ENCODE measurements at places on chromosomes 1 and 21.

DNA sequence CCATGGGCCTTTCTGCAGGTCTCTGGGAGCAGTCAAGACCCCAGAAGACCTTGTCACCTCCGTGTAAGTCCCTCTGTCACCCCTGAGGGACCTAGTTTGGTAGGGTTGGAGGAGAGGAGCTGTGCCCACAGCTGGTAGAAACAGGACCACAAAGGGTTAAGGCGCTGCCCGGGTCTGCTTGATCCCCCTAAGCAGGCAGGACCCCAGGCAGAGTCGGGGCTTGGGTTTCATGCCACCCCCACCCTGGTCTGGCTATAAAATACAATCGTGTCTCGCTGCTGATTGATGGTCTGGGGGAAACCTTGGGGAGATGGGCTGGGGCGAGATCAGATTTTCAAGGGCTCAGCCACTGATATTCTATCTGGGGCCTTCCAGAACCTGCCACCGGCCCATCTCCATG is 50.9 kb downstream of the TAS1R2 start:
- DNase-seq, result no peak

DNA sequence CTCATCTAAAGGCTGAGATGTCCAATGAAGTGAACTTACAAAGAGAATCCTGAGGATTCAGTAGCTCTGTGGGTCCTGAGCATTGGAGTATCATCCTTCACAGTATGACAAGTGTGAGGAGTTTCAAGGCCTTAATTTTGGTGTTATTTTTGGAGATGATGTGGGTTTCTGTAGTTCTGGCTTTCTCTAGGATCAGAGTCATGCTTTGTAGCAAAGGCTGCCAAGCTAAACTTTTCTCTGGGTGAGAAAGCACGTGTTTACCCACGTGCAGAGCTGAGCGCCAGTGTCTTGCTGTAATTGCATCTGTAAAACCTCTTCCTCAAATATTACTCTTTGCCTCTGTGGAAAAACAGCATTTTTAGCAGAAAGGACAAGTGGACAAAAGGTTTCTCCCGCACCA is 387.8 kb upstream of the LYPLAL1 start:
- DNase-seq, result no peak

GRCh38 chr1:24963099-24963872 is 33.2 kb upstream of the RUNX3 start:
- no peak for DNase-seq

- no peak for DNase-seq
These were observed 668 bp upstream of the PADI4 start for GRCh38 chr1:17307329-17307728.

- no peak for DNase-seq
These were observed at the start of gene TMEM51 for GRCh38 chr1:15153184-15153841. Gene TMEM51, plus strand, starts transcription at chr1:15153747. Its CDS starts 61,341 bp downstream, at chr1:15215088.

DNA sequence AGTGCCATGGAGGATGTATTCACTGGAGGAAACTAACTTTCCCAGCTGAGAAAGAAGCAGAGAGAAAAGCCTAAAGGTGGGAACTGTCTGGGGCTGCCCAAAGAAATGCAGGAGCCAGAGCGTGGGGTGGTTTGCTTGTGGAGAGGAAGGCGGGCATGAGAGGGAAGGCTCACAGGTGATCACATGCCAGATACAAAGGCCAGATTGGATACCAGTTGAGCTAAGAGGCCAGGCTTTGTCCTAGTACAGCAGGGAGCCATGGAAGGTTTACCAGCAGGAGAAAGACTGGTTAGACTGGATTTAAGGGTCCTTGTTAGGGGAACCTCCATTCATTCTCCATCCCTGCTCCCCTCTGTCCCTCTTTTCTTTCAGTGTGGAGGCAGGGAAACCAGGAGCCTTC is 66.4 kb downstream of the BEND5 start:
- DNase-seq, result no peak

- no peak for DNase-seq
These were observed 43.1 kb upstream of the COX20 start for GRCh38 chr1:244792188-244792850.

GRCh38 chr1:232477728-232478127 is 152.2 kb downstream of the SIPA1L2 start:
- DNase-seq, result peak; percentile 76

DNA sequence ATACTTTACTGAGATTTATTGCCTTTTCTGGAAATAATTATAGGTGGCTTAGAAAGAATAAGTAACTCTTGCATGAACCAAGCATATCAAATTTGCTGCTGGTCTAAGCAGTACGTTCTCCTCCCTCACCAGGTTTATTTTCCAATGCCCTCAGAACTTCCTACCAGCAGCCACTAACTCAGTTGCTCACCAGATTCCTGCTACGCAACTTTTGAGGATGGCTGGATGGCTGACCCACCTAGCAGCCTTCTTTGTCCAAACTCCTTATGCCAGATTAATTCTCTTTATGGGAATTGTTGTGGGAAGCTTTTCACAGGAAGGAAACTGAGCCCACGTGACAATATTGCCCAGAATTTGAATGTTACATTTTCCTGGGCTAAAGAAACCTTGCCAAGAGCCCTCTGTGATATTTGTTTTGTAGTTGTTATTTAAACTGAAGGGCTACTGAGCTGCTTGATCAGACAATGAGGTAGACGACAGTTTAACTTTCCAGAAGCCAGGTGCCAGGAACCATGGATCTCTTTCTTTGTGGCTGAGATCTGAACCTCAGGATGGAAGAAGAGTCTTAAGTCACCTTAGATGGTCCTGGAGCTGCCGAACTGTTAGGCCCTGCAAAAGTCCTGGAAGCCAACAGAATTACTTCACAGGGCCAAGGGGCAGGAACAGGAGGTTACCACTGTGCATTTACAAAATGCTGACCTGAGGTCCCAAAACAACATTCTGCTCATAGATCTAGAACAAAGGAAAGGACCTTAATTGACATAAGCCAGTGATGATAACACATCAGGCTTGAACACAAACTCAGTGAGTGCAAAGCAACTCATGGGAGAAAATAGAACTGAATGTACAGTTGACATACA is 85.5 kb upstream of the ATP1A1 start:
- no peak for DNase-seq

- DNase-seq, result no peak
These were observed 71.7 kb downstream of the SEC16B start for GRCh38 chr1:177897998-177898654.

GRCh38 chr1:42674214-42674613 is 8.0 kb upstream of the YBX1 start:
- DNase-seq, result no peak

- DNase-seq, result no peak
These were observed 22.6 kb upstream of the FCGR2A start for GRCh38 chr1:161482610-161483009.

DNA sequence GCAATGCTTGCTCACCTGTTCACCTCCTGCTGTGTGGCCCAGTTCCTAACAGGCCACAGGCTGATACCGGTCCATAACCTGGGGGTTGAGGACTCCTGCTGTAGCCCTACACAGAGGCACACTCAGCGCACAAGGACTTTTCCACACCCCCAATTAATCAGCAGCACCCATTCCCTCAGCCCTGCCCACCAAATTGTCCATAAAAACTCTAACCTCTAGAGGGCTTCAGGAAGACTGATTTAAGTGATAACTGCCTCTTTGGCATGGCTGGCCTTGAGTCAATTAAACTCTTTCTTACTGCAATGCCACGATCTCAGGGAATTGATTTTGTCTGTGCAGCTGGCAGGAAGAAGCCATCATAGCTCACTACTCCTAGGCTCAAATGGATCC is 71.3 kb upstream of the MUTYH start:
- DNase-seq, result no peak

DNA sequence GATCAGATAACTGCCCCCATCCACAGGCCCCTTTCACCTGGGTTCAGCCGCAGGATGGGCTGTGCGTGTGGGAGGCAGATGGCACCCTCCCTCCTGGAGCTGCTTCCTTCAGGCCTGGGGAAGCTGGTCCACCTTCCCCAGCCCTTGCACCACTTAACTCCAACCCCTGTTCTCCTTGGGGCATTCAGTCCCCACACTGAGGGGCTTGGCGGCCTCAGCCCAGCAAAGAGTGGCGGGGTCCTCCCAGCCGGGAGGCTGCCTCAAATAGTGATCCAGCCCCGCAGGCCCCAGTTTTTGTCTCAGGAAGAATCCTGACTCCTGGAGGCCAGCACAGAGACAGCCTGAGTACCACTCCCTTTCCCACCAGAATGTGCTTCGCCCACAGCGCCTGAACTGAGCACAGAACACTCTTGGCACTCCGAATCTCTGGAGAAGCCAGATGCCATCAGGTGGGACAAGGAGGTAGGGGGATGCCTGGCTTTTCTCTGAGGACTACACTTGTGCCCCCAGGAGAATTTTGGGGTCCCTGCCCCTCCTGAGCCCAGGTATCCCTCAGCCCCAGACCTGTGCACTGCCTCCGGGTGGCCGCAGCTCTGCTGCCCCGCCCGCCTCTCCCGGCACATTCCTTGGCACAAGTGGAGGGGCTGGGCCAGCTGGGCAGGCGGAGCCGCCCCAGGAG is 936 bp downstream of the PAQR6 start:
- no peak for DNase-seq

DNA sequence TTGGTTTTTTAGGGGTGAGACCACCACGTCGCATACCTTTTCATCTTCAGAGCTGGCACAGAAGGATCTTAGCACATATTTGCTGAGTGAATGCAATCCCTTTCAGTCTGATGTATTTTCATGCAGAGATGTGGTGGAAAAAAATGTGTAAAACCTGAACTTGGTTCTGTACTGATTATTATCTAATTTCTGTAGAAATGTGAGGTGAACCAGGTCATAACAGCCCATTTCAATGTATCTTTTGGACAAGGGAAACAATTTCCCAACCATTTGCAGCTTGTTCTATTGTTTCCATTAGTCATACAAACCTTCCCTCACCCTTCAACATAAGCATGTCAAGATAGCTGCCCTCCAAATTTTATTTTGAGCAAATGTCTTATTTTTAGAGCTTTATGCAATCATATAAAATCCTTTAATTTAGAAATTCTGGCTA is 46.8 kb upstream of the RUNX1 start:
- DNase-seq, result no peak

DNA sequence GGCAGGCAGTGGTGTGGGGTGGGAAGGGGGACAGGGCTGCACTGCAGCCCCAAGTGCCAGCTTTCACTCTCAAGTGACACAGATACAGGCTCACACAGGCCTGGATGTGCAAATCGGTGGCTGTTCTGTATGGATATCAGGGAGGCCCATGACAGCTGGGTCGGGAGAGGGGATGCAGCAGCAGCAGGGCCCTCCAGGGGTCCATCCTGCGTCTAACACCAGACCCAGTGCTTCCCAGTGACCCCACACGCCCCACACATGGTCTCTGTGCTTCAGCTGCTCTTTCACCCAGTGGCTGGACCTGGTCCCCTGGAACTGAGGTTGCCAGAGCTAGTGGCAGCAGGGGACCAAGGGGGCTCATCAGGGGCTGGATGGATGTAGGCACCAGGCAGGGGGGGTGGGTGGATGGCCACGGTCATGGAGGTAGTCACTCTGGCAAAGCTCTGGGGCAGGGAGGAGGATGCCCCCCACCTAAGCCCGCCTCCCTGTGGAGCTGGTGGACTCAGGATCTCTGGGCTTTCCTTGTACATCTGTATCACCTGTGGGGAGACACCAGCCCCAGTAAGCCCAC is 13.9 kb downstream of the BTBD19 start:
- no peak for DNase-seq
